Fibroblast of skin of abdomen (primary cell): ENCODE measurements at places on chromosomes 2 and 18.

- DNase-seq: no peak
Measured at GRCh38 chr18:24885276-24885675, 424.8 kb downstream of the HRH4 start.

DNA sequence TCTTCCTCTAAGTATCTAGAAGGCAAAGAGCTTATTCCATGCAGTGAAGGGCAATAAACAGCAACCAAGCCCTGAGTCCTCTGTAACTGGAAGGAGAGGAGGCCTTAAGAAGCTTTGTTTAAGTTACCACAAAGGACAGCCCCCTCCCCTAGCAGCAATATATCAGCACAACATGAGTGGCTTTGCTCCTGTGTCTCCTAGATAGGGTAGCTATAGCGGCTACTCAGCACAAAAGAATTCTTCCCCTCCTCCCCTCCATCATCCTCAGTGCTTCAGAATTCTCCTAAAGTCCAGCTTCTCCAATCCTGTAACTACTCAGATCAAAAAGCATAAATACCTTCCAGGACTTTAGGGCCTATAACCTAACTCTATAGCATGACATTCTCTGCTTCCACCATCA, 16.5 kb downstream of the SUMO1 start:
- peak; percentile 66 for DNase-seq

DNA sequence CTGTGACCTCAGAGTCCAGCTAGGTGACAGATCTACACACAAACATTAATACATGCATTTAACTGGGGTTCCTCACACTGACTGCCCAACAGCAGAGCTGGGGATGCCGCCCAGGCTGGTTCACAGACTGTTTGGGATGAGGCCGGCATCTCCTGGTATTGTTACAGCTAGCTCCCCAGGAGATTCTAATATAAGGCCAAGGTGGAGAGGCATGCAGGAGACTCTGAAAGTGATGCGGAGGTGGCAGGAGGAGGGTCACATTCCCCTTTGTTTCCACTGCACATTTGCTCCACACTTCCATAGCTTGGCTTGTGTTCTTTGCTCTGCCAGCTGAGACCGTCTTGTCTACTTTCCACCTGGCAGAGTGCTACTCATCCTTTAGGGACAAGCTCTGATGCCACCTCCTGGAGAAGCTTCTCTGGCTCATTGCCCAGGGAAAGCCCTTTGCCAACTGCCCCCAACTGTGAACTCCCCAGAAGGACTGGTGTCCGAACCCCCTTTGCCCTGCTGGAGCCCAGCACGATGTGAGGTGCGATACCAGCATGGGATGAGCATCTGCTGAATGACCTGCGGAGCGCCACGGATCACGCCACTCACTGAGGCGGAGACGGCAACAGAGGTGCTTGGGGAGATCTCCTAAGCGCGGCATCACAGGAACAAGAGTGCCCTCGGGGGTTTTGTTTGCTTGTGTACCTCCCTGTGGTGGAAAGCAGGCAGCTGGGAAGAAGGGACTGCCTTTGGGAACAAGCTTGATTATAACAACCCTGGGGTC, 88.8 kb downstream of the UXS1 start:
- no peak for DNase-seq

- no peak for DNase-seq
Measured at GRCh38 chr2:119862127-119862889, 102.6 kb downstream of the PTPN4 start.
